Activated CD4-positive, alpha-beta T cell treated with anti-CD3 and anti-CD28 coated beads, Interleukin-2, Interleukin-4, amounts not matched to agents 100 ng/mL and 50 ng/mL, durations not matched to agents 16 hours and 8 hours (primary cell): ENCODE measurements at places on chromosomes 16 and 17.

- peak; percentile 90 for DNase-seq
Measured at GRCh38 chr17:40564883-40565768, at the start of gene CCR7. Gene CCR7 (minus strand): TSS chr17:40565472. CDS start chr17:40565409, 63 bp downstream.

DNA sequence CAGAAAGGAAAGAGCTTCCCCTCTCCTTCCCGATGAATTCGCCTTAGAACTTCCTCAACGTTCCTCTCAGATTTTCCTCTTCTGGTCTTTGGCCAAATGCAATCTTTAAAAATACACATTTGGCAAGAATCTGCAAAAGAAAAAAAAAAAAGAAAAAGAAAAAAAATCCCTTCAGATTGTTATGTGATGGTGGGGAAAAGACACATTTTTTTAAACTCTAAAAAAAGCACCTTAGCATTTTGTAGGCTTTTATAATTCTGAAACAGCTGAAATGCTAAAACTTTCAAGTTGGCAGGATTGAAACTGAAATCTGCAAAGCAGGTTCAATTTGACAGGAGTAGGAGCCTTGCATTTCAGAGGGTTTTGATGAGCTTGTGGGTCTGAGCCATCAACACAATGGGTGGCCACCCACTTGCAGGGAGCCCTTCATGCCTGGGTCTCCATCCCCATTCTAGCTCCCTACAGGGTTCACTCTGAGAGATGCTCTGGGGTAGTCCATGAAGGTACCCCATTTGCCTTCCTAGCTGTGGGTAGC, 33.1 kb downstream of the CACNG3 start:
- no peak for DNase-seq

GRCh38 chr16:383326-384051, 1.7 kb upstream of the PGAP6 start:
- DNase-seq: no peak

DNA sequence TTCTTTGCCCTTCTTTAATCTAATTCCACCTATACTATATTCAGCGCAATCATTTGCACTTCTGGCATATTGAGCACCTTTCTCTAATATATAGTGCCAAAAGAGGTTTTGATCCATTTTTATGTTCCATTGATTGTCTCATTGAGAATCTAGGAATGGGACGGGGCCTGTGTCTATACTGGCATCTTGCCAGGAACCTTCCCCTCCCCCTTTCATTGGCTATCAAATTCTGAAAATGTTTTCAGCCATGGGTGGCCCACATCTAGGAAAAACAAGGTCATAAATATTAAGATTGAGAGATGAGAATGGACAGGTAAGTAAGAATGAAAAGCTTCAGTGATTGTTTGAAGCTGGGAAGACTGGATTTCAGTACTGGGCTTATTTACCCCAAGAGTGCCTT, 159.9 kb downstream of the FTO start:
- DNase-seq: no peak

GRCh38 chr17:74870512-74870911, 2.3 kb downstream of the FDXR start:
- DNase-seq: no peak

DNA sequence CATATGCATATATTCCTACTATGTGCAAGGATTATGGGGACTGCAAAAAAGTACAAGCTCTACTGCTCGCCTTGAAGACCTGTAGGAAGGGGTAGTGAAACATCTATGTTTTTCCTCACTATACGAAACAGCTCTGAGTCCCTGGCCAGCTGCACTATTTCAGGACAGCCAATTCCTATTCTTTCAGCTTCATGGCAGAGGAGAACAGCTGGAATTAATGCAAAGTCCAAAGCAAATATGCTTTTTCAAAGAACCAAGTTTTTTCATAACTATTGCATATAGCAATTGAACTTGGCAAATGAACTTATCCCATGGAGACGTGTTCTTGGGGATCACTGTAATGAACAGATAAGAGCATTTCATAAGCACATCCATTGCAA, 122.3 kb downstream of the SPACA3 start:
- DNase-seq: no peak

GRCh38 chr17:72393553-72393952, 272.7 kb downstream of the SOX9 start:
- no peak for DNase-seq

- DNase-seq: peak; percentile 15
Measured at GRCh38 chr16:47258874-47259461, 115.2 kb upstream of the NETO2 start.

DNA sequence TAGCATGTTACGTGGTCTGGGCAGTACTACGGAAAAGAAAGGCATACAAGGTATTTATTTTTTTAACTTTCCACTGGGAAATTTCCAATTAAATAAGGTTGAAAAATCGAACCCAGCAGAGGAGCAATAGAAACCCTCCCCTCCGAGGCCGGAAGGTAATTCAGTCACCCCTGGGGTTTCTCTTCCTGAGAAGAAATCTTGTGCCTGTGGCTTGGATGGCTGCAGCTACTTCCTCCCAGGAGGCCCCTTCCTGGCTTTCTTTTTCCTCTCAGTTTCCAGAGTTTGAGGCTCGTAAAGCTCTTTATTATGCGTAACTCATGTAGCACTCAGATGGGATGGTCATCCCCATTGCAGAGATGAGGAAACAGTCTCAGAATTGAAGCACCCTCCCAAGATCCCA, 140.3 kb downstream of the ASIC2 start:
- no peak for DNase-seq

DNA sequence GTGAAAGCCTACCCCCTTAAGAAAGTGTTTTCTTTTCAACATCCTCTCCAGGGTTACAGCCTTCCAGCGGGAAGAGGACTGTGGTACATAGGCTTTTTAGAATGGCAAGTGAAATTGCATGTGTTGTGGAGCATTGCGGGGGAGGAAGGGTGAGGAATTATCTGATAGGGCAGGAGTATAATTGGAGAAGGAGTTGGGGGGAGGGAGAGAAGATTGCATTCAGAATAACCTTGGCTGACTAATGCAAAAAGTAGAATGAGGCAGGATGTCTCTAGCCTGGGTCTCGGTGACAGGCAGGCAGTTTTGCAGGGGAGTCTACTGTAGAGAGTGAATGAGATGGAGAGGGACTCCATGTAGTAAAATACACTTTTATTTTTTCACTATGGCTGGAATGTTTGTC, 2.4 kb upstream of the CDH8 start:
- no peak for DNase-seq

- DNase-seq: peak; percentile 83
Measured at GRCh38 chr16:67917852-67918236, 13.8 kb downstream of the CTRL start.

- DNase-seq: no peak
Measured at GRCh38 chr17:32993977-32994376, 2.3 kb downstream of the SPACA3 start.

GRCh38 chr16:56319376-56319775, 106.0 kb downstream of the AMFR start:
- no peak for DNase-seq

- DNase-seq: no peak
Measured at GRCh38 chr17:63853260-63853659, 10.8 kb upstream of the SMARCD2 start.

DNA sequence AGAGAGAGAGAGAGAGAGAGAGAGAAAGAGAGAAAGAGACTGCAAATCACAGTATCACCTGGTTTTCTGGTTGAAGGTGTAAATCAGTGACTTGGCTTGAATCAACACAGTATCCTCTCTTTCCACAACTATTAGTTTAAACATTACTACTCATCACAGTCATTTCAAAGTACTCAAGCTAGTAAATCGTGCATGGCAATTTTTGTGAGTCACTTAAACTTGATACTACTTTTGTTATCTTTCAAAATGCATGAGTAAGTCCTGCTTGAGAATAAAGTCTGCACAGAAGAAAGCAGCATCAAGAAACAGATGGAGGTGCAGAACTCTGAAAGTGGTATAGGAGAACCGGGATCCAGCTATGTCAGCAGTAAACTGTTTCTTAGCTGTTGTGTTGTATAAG, 535.4 kb downstream of the CDH8 start:
- no peak for DNase-seq

DNA sequence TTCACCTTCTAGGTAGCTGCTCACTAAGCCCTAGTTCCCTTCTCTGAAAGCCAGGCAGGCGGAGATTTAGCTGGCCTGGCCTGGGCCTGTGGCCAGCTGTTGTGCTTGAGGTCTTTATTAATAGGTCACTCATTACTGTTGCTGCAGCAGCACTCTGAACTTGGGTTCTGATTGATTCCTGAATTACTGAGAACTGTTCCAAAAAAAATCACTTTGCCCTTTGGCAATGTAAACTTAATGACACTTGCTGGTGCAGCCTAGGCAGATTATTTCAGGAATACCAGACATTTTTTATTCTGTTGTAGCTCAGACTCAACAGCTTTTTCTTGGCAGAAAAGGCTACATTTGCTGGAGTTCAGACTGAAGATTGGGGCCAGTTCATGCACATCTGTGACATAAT, 2.7 kb downstream of the TOM1L1 start:
- DNase-seq: no peak

DNA sequence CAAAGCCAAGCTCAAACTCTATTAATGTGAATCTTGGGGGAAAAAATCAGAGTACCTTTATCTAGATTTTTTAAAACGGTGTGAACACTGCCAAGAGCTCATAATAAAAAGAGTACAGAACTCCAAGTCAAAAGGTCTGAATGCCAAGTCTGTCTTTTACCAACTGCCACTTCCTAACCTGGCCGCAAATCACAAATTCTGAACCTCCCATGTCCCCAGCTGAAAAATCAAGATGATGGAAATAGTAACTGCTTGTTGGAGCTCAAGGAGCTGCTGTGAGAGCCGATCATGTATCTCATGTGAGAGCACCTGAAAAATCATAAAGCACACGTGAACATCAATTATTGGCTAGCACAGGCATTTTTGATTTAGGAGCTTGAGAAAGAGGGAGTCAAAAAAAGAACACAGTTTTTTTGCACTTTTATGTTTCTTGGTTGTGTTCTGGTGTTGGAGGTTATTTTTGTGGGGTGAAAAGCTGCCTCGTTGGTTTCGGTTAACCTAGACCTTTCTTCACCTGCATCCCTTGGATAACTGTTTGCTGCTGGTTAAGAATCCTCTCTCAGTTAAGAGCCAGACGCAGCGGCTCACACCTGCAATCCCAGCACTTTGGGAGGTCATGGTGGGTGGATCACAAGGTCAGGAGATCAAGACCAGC, 50.5 kb downstream of the GAS7 start:
- no peak for DNase-seq

GRCh38 chr17:34760931-34761495, 181.6 kb downstream of the TMEM132E start:
- no peak for DNase-seq

- DNase-seq: no peak
Measured at GRCh38 chr16:3906363-3906762, 25.9 kb upstream of the CREBBP start.

- no peak for DNase-seq
Measured at GRCh38 chr17:67544364-67544955, 167.4 kb downstream of the PITPNC1 start.

GRCh38 chr16:19835968-19836421, 48.7 kb downstream of the GPRC5B start:
- no peak for DNase-seq

DNA sequence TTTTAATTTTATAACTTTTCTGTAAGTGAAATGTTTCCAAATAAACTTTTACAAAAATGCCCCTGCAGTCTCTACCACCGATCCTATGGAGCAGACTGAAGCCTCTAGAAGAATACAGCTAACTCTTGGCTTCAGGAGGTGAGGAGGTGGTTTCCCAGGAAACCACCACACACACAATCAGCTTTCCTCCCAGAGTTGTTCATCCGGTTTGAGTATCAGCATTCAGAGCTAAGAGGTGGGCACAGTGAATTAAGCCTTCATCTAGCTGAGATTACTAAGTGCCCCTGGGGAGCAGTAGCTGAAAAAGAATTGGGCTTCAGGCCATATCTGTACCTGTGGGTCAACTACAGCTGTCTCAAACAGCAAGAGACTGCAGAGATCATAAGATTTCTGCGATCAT, 139.7 kb downstream of the AATF start:
- peak; percentile 19 for DNase-seq

- no peak for DNase-seq
Measured at GRCh38 chr17:73503560-73503959, 140.7 kb downstream of the SDK2 start.

- DNase-seq: no peak
Measured at GRCh38 chr17:76268991-76269981, 4.1 kb downstream of the UBALD2 start.

- DNase-seq: no peak
Measured at GRCh38 chr16:56691885-56692284, 9.6 kb downstream of the MT1X start.

DNA sequence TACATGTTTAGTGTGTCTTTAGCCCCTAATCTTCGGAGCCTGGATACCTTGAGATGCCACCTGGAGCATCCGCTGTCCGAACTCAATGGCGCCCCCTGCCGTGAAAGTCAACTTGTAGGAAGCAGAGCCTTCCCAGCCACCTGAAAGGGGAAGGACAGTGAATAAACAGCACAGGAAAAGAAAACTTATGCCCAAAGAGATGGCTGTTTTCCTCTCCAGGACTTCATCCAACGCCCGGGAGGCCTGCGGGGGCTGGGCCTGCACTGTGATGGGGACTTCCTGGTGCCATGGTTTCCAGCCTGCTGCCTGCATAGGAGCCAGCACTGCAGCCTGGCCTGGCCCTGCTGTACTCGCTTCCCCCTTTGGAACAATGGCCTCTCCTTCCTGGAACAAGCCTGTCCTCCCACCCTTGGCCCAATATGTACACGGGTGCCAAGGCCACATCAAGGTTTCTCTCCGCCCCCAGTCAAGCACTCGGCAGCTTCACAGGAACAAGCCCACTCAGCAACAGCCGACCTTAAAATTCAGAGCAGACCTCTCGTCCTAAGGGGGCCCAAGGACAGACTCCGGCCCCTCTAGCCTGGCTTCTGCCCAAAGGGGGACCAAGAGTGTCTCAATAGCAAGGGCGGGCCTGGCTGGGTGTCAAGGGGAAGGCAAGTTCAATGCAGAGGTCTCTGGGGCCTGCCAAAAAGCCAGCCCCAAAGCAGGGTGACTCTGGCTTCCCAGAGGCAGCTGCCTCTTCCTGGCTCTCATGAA, 4.5 kb upstream of the UNC13D start:
- DNase-seq: peak; percentile 82

DNA sequence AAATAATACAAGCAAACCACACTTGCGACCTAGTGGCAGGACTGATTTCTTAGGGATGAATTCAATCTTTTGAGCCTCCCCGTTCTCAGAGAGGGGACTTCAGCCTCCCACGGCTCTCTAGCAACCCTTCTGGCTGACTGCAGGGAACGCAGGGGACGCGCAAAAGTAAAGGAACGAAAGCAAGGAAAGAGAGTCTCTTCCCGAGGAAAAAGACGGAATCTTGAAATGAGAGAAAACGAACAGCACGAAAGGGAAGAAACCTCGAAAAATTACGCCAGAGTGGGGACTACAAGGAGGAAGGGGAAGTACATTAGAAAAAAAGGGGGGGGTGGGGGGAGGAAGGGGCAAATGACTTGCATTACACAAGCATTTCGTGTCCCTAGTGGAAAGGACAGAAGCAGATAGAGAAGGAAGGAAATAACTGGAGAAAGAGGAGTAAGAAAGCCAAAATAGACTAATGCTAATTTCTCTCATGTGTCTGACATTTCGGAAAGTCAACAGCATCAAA, 1.2 kb downstream of the GRB2 start:
- peak; percentile 60 for DNase-seq

DNA sequence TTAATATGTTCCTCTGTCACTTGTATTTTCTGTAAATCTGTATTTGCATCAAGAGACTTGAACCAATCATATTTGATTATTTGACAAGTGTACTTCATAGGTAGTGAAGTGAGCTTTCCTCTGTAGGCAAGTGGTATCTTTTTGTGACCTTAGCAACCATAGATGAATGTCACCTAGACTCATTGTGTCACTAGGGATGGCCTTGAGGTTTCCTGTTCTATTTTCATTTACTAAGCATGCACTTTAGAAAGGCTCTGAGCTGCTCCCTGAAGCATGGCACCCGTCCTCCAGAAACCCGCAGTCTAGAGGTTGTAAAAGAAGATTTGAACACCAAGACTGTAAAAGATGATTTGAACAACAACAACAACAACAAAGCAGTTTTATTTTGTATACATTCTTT, 151.7 kb downstream of the PRKCB start:
- no peak for DNase-seq
